ENCODE measurements at places on chromosomes 5 and 9. TPM values are rescaled to one million over a fixed set of nuclear protein-coding genes. Genes with fewer than 3 reads are reported as not detected.

Gene NMUR2
- not detected for total RNA-seq

Gene C5orf52
- total RNA-seq: not detected

Gene SIT1
- total RNA-seq: 195 TPM

Gene TXNDC8
- total RNA-seq: not detected

Gene GPX3
- total RNA-seq: not detected

DNA sequence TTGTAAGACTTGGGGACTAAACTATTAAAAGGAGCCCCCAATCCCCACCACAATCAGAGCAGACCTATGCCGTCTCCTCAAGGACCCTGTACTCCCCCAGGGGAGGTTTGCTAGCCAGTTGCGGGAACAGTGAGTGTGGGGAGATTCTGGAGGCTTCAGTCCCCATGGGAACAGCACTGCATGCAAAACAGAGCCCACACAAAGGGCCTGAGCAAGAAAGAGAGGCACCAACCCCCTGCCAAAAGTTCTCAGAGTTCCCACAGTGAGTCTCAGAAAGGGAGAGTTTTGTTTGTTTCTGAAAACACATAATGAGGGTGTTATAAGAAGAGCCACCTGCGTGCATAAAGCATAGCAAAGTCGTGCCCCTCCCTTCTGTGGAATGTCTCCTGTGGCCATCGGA is 56.6 kb downstream of the CFAP90 start:
- DNase-seq: no peak
- H3K4me3 ChIP-seq: no peak overlapping the region
- no peak overlapping the region for H3K27ac ChIP-seq

DNA sequence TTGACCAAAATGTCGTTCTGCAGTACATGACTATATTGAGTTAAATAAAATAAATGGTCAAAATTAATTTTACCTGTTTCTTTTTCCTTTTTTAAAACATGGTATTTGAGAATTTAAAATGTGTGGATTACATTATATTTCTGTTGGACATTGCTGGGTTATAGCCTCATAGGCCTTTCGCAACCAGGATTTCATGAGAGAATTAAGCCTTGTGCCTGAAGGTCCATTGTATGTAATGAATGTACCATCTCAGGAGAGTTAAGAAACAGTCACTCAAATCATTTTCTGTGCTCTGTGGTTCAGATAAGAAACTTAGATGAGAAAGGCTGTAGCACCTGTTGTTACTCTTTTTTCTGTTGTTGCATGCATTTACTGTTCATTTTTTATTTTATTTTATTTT is 103.5 kb downstream of the ANGPTL2 start:
- H3K27ac ChIP-seq: no peak overlapping the region
- no peaks in the 10 kb centered on the region for H3K4me1 ChIP-seq
- peaks cover 4% of the 10 kb centered on the region for H3K27me3 ChIP-seq
- no peak overlapping the region for H3K4me3 ChIP-seq

DNA sequence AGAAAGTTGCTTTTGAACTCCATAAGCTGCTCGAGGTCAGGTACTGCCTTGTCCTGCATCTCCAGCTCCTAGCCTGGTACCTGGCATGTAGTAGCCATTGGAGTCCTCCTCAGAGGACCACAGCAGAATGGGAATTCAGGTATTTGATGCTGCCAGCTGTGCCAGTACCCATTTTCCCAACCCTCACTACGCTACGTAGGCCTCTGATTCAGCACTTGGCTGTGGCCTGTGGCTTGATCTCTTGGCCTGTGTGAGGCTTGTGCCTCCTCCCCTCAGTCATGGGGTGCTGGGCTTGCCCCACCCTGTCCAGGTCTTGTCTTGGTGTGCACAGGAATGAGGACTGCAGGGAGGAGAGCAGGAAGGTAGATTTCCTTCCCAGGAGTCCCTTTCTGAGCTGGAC is 11.8 kb downstream of the OTULIN start:
- H3K4me3 ChIP-seq: peak overlapping the region; percentile 71
- peak overlapping the region; percentile 78 for H3K27ac ChIP-seq
- peaks cover 26% of the 10 kb centered on the region for H3K36me3 ChIP-seq
- H3K27me3 ChIP-seq: no peaks in the 10 kb centered on the region
- peaks cover 62% of the 10 kb centered on the region for H3K4me1 ChIP-seq
- peak; percentile 49 for DNase-seq

- no peaks in the 10 kb centered on the region for H3K36me3 ChIP-seq
- no peaks in the 10 kb centered on the region for H3K4me1 ChIP-seq
- H3K27ac ChIP-seq: no peak overlapping the region
- H3K27me3 ChIP-seq: no peaks in the 10 kb centered on the region
- H3K4me3 ChIP-seq: no peak overlapping the region
- DNase-seq: no peak
Observed at GRCh38 chr9:18362901-18363685, 110.9 kb upstream of the ADAMTSL1 start.

DNA sequence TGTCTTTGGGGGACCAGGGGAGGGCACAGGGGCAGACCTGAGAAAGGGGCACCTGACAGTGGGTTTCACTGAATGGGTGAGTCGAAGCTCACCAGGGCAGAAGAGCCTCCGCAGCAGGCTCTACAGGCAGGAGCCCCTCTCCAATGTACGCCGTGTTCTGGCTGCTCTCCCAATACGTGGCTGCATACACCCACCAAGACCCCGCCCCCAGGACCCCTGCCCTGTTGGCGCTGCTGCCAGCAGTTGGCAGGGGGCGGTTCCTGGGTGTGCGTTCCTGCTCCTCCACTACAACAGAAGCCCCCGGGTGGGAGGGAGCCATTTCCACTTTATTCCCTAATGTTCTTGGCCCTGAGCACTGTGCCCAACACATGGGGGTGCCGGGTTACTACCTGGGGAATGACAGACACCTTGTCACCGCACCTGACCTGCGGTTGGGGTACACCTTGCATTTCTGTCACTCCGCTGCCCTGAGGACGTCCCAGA is 30.3 kb downstream of the SARDH start:
- no peaks in the 10 kb centered on the region for H3K36me3 ChIP-seq
- no peaks in the 10 kb centered on the region for H3K27me3 ChIP-seq
- no peak overlapping the region for H3K4me3 ChIP-seq
- H3K27ac ChIP-seq: no peak overlapping the region

Measured in activated naive CD8-positive, alpha-beta T cell treated with anti-CD3 and anti-CD28 coated beads, Interleukin-2, amount 10 ng/mL, durations not matched to agents 7 days and 5 days (primary cell).